Hematopoietic multipotent progenitor cell (in vitro differentiated cells): ENCODE measurements at places on chromosomes 1 and 21.

DNA sequence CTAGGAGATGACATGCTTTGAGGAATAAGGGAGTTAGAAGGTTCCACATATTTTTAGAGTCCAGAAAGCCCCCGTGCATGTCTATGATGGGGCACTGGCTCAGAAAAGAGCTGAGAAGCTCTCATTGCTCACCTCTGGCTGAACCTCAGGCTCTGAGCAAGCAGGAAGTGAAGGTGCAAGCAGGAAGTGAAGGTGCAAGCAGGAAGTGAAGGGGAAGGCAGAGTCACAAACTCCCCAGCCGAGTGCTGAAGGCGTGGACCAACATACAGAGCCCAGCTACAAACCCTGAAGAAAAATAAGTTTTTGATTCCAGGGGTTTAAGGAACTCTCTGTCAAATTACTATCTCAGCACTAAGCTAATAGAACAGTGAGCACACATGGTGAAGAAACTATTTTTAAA lies 7.0 kb downstream of the KRTAP10-8 start:
- DNase-seq = peak; percentile 24

- peak; percentile 52 for DNase-seq
Measured at GRCh38 chr1:44523593-44524591, 118.8 kb downstream of the RNF220 start.

GRCh38 chr1:21255943-21256320 lies 34.3 kb downstream of the ECE1 start:
- no peak for DNase-seq

GRCh38 chr1:89286549-89287180 lies 14.0 kb upstream of the GBP5 start:
- peak; percentile 36 for DNase-seq

- DNase-seq = no peak
Measured at GRCh38 chr1:61692155-61692800, 32.7 kb downstream of the TM2D1 start.

GRCh38 chr1:243982447-243983018 lies 68.5 kb upstream of the ZBTB18 start:
- no peak for DNase-seq

DNA sequence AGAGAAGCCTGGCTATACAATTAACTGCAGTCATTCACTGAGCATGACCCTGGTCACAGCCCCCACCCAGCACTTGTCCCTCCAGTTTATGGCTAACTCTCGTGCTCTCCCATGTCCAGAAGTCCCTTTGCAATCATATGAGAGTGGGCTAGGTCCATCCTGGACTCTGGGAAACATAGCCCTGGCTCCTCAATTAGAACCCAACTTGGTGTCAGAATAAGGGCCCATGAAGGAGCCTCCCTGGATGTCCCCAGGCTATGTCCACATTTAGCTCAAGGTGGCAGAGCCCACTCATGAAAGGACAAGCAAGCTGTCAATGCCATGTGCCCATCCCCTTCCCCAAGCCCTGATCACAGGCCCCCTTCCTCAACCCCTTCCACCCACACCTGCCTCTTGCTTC lies 27.4 kb upstream of the HPDL start:
- no peak for DNase-seq

GRCh38 chr1:46148318-46148717 lies 15.9 kb upstream of the PIK3R3 start:
- no peak for DNase-seq

GRCh38 chr1:159055181-159055641 lies 21.4 kb downstream of the AIM2 start:
- no peak for DNase-seq

DNA sequence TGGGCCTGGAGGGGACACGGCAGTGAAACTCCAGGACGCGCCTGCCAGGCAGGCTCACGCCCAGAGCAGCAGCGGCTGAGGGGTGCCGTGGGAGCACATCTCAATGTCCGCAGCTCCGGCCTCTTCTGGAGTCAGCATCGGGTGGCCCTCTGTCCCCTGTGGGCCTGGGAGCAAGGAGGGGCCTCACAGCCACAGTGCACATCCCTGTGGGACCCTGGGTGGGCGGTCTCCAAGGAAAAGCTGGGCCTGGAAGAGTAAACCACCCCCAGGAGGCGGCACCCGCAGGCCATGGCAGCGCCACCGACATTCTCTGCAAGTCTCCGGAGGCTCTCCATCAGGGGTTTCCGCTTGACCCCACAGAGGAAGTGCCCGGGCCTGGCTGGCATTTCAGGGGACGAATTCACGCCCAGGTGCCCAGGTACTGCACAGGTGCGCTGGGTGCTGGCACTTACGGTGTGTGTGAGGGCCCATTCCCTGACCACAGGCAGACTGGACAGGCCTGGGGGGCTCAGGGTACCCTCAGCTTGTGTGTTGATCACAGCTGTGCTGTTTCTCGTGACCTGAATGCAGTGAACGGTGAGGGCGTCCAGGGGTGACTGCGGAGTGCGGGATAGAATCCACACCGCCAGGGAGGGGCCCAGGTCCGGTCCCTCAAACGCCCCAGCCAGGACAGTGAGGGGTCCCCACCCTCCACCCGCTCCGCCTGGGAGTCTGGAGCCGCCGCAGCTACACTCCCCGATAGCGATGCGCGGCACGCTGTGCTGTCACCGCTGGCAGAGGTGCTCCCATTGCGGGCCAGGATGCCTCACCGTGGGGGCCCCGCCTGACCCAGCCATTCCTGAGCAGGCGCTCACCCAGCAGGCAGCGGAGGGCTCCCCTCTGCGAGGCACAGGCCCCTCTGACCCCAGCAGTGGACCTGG lies 16.6 kb upstream of the RNF223 start:
- no peak for DNase-seq

- DNase-seq = no peak
Measured at GRCh38 chr21:39946199-39946598, 79.0 kb downstream of the PCP4 start.

DNA sequence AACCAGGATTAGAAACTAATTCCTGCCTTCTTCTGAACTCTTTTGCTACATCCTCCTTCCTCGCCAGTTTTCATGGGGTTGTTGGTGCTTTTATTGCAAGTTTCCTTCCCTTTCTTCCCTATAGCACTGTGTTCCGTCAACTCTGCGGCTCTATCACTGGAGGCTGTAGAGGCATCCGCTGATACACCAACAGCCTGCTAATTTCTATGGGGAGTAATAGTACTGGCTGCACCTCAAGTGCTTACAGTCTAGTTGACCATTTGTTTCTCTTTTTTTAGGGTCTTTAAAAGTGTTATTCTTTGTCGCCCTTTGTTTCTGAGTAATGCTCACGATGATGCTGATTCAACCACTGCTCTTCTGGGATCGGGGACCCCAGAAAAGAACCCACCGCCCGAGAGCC lies 746 bp downstream of the MIS18A start:
- peak; percentile 7 for DNase-seq

GRCh38 chr1:53620061-53620855 lies 118.7 kb downstream of the GLIS1 start:
- DNase-seq = no peak

- no peak for DNase-seq
Measured at GRCh38 chr1:162213281-162213912, 143.9 kb downstream of the NOS1AP start.

DNA sequence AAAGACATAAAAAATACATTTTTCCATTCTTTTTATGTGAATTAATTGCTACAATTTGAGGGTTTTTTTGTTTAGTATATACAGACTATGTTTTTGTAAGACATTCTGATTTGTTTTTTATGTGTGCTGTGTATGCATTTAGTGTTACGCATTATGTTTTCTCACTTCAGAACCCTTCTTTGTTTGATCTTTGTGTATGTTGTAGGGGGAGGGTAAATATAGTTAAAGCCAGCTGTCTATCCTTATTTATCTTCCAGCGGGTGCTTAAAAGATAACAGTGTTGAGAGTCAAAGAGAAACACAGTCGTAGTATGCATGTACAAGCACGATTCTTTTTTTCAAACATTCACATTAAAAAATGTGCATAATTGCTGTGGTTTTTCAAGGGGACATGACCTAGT lies 97.5 kb upstream of the KIAA1614 start:
- no peak for DNase-seq

DNA sequence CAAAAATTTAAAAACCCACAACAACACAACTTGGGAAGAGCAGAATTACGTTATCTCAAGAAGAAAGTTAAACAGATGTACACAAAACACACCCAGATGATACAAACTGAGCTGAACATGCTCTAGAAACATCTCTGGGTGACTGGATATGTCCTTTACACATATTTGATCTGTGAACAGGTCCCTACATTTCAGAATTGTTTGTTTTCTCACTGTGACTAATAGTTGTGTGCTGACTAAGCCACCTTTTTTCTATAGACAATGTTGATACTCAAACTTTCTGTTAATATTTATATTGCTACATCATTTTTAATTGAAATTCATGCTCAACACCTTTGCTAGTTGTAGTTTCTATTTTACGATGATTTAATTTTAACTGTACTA lies 1.0 kb upstream of the F11R start:
- DNase-seq = no peak

GRCh38 chr21:36306872-36307534 lies 13.0 kb upstream of the MORC3 start:
- DNase-seq = no peak

GRCh38 chr1:240092301-240093119 lies 827 bp downstream of the FMN2 start:
- peak; percentile 6 for DNase-seq
